K562 (cell line): ENCODE measurements at places on chromosomes 2 and 18.
A peak's percentile ranks its signal among the peaks of the same experiment; 100 is the strongest.

GRCh38 chr2:85827879-85828569 is 60.8 kb downstream of the ST3GAL5 start:
- no peak for DNase-seq

DNA sequence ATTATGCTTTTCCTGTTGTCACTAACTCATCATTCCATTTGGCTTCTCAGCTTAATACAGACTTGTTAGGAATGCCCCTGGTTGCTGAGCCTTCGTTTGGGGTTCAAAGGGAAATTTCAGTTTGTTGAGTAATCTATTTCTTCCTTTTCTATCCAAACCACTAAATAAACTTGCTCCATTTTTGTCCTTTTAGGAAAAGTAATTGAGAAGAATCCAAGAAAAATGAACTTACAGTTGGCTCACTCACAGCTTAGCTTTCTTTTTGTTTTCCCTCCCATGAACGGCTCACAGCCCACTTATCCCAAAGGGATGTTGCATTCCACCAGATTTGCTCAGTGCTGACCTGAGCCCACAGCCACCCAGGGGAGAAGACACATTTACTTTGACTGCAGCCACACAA is 73.9 kb downstream of the SOX11 start:
- no peak for DNase-seq

GRCh38 chr2:60652832-60653340 is 99.4 kb upstream of the BCL11A start:
- no peak for DNase-seq

DNA sequence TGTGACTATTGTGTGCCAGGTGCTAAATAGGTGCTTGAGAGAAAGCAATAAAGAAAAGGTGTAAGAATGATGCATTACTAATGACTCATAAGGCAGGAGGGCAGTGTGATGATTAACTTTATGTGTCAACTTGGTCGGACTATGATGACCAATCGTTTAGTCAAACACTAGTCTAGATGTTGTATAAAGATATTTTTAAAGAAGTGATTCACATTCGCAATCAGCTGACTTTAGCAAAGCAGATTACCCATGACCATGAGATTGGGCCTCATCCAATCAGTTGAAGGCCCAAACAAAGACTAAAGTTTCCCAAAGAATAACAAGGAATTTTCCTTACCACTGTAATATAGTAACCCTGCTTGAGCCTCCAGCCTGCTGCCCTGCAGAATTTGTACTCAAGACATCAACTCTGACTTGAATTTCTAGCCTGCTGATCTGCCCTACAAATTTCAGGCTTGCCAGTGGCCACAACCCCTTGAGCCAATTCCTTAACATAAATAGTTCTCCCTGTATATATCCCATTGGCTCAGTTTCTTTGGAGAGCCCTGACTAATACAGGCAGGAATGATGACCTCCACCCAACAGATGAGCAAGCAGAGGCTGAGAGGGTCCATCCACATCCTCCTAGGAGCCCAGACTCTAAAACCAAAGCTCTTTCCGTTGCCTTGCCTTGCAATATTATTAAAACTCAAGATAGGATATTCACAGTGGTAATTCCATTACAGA is 132.6 kb downstream of the ACTR3 start:
- no peak for DNase-seq

GRCh38 chr2:67214585-67215185 is 182.4 kb upstream of the ETAA1 start:
- no peak for DNase-seq

DNA sequence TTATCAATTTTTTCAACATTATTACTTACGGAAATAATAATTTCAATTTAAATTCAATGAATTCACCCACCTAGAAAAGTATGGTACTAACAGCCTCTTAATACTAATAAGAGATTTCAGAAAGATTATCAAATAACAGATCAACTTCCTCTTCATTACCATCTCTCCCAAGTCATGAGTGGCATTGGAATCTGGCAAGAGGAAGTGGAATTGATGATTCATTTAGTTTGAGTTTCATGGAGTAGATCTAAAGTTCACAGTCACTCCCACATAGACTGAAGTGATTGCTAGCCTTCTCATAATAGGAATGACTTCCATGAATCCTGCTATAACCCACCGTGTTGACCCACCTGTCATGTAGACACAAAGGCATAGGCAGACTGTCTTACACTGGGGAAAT is 77.7 kb upstream of the WDR75 start:
- DNase-seq = no peak

- peak; percentile 59 for DNase-seq
Observed at GRCh38 chr2:151268085-151268484, 6.4 kb upstream of the RBM43 start.

DNA sequence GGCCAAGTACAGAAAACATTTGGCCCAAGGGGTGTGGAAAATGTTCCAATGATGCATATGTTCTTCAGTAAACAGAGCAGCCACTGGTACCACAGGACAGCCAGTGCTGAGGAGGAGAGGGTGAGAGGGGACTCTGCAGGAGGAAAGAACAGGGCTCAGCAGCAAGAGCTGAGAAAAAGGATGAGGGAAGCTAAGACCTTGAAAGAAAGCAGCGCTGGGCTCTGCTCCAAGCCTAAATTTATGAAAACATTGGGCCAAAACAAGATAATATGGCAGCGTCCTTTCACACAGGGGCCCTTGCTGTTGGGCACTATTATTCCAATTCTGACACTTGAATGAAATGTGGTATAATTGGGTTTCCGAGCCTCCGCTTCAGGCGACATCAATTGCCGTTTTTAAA is 939.0 kb upstream of the FANCL start:
- no peak for DNase-seq

GRCh38 chr2:84640411-84640810 is 124.1 kb downstream of the DNAH6 start:
- DNase-seq = no peak

- DNase-seq = no peak
Observed at GRCh38 chr2:176085120-176085788, 1.5 kb upstream of the EVX2 start.

GRCh38 chr2:190477661-190478454 is 56.7 kb downstream of the NEMP2 start:
- DNase-seq = no peak

DNA sequence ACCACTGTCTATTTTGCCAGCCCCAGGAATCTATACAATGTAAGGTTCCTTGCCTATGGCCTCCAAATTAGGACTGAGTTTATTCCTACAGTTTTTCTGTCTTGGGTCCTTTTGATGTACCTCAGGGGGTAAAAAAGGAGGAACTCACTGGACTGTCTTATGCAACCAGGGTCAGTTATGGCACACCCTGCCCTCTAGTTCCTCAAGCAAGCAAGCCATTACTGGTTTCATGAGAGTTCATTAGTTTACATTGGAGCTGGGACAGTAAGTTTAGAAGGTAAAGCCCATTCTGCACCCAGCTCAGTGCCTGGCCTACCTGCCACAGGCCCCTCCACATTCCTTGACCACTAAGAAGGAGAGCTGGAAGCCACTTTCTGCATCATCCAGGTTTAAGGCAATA is 68.7 kb upstream of the WIPF1 start:
- DNase-seq = no peak

DNA sequence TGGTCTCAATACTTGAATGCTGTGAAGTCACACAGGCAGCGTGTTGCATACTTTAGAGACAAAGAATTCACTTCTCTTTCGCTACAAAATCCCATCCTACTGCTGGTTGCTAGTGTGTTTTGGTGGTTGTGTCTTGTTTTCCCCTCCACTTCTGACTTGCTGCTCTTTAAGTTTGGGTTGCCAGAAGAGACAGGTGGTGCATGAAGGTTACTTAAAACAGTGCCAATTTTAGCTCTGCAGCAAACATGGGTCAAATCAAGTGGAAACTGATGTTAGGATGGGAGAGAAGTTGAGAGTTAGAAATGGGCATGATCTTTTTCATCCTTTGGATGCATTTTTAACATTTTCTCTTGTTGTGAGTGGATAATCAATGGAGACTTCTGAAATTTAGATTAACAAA is 136.2 kb upstream of the KCNH7 start:
- DNase-seq = no peak

DNA sequence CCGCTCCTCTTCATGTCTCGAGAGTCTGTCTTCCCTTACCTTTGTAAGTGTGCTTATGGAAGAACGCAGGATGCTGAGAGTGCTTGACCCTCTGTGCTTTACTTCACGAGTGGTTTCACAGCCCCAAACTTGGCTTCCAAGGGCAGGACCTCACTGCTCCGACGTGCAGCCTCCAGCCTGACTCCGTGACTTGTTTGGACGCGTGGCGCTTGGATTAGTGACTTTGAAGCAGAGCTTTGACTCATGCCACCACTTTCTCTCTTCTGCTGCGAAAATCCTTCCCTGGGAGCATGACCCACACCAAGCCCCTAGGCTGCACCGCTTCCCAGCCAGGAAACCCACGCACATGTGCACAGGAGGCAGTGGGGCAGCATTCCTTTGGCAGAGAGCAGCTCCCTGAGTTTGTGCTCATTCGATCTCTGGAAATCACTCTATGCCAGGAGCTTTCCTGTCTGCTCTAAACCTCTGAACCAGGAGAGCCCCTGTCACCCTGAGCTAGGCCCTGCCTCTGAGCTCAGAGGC is 207.8 kb upstream of the HS6ST1 start:
- DNase-seq = no peak

GRCh38 chr2:174072069-174072468 is 106.9 kb upstream of the SP3 start:
- DNase-seq = no peak
